NCI-H2081 treated with DMSO at 0.1 percent for 48 hours (cell line): ENCODE measurements at places on chromosomes 1 and 21.

DNA sequence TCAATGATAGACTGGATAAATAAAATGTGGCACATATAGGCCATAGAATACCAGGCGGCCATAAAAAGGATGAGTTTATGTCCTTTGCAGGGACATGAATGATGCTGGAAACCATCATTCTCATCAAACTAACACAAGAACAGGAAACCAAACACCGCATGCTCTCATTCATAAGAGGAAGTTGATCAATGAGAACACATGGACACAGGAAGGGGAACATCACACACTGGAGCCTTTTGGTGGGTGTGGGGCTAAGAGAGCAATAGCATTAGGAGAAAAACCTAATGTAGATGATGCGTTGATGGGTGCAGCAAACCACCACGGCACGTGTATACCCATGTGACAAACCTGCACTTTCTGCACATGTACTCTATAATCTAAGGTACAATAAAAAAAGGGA, 883.4 kb upstream of the PRMT6 start:
- DNase-seq, result no peak

- no peak for DNase-seq
Observed at GRCh38 chr21:17388226-17388625, 124.6 kb upstream of the CXADR start.

DNA sequence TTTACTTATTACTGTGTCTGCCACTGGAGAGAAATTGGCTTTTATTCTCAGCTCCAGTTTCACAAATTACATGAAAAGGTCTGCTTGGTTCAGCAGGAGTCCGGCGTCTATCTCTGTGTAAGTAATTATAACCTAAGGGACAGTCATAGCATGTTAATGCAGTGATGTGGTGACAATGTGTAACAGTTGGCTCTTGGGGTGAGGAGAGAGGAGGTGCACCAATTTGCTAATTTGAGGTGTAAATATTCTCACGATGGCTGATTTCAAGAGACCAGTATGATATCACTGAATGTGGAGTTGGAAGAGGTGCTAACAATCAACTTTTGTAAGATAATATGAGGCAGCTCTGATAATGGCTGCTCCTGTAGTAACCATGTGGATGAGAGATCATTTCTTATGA, 86.1 kb downstream of the CTH start:
- DNase-seq, result peak; percentile 22

- no peak for DNase-seq
Observed at GRCh38 chr1:202953392-202953791, 4.7 kb downstream of the ADIPOR1 start.

DNA sequence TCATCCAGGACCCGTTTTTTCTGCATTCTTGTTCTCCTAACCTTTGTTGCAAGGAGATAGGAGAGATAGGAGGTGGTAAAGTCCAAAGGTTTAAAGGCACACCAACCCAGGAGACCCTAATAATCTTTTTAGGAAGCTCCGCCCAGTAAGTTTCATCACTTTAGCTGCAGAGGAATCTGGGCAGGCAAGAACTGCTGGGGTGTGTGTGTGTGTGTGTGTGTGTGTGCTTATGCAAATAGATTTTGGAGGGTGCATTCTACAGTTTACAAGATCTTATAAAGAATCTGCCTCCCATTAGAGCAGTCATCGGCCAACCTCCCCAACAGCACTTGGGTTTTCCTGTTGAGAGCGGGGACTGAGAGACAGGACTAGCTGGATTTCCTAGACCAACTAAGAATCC, 3.9 kb upstream of the IL10 start:
- DNase-seq, result no peak

DNA sequence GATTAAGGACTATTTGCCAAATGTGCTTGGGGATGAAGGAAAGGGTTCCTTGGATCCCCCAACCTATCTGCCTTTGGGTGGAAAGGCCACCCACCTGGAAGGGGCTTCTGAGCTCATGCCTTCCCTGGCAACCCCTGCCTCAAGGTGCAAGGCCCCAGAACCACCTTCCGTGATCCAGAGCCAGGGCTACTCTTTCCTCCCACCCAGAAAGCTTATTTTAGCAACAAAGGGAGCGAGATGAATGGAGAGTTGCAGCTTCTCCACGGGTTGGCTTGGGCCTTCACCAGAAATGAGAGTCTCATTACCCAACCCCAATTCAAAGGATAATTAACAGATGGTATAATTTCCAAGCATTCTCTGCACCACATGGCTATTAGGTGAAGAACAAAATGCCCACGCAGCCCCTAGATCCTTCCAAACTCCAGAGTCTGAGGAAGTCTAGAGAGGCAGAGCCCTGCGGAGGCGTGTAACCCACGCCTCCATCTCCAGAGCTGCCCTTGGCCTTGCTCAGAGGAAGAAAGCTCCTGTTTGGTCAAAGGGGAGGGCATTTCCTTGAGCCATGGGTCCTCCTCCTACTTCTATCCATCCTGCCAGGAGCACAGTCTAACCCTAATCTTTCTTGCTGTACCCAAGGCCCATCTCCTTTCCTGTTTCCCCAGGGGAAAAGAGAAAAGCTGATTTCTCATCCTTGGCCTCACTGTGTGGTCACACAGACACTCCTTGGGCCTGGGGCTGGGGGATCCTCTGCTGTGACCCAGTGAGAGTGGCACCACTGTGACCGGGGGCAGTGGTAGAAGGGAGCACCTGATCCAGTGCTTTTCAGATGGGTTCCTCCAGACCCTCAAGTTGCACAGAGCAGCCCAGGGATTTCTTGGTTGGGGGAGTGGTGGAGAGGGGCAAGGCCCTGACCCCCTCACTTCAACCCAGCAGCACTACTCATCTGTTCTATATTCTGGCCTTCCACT, 1.7 kb upstream of the CELSR2 start:
- no peak for DNase-seq

GRCh38 chr21:38440746-38441145, 57.5 kb downstream of the ERG start:
- no peak for DNase-seq

GRCh38 chr1:7174561-7174960, 389.3 kb downstream of the CAMTA1 start:
- no peak for DNase-seq

- no peak for DNase-seq
Observed at GRCh38 chr1:3399732-3400131, 54.7 kb upstream of the ARHGEF16 start.

GRCh38 chr1:175192111-175192629, 406 bp downstream of the KIAA0040 start:
- no peak for DNase-seq

- DNase-seq, result no peak
Observed at GRCh38 chr1:171218661-171219060, 29.6 kb upstream of the FMO1 start.

- no peak for DNase-seq
Observed at GRCh38 chr1:45658171-45658570, 28.2 kb downstream of the GPBP1L1 start.

DNA sequence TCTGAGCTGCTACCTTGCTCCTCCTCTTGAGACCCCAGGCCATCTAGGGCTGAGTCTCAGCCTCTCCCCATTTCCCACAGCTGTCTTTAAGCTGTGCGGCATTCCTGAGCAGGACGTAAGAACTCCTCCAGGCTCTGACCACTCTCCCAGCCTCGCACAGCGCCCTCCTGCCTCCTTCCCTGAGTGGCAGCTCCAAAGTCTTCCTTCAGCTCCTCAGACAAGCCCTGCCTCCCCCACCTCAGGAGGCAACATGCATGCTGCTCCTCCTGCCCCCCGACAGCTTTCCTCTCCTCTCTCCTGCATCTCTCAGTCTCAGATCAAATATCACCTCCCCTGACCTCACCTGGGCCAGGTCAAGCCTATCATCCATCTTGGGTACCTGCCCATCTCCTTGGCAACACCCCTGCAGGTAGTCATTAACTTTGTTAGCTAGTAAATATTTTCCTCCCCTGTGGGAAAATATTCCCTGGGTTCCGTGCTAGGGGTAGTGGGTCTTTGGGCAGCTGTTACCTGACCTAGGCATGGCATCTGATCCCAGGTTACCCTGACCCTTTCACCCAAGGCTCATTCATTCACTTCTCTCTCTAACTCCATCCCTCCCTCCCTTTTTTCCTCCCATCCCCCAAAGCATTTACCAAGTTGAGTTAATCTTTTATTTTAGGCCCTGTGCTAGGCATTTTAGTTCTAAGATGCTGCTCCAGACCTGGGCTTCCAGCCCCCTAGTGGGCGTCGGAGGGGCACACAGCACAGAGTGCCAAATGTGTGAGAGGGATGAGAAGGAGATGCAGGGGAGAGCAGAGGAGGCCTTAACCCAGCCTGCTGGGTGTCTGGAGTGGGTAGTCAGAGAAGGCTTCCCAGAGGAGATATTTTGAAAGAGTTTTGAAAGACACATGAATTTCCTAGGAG, 419.9 kb downstream of the PTPRU start:
- no peak for DNase-seq

- no peak for DNase-seq
Observed at GRCh38 chr1:9230869-9231533, 3.6 kb upstream of the H6PD start.

DNA sequence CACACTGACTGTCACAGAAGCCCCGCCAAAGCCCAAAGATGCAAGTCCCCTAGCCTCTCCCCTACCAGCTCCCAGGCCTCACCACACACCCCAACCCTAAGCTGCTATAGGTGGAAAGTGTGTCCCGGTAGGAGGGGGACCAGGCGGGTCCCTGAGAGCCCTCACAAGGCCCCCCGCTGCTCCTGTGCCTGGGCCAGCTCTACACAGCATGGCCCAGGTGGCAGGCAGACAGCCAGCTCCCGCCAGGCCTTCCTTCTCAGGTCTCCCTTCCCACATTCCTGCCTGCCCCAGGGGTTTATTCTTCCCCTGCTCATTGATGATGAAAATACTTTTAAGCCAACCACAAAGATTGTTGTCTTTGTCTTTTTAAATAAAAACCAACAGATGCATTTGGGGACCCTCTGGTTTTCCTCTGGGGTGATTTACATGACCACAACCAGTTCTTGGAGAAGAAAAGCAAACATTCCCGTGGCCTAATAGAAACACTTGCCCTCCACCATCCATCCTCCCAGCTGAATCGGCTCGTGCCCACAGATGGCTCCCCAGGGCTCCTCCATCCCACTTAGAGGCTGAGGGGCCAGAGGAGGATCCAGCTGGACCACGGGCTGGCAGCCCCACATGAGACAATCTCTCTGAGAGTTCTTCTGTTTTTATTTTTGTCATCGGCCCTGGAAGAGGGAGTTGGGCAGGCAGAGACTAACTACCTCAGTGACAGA, 93.1 kb downstream of the DMRTB1 start:
- no peak for DNase-seq

DNA sequence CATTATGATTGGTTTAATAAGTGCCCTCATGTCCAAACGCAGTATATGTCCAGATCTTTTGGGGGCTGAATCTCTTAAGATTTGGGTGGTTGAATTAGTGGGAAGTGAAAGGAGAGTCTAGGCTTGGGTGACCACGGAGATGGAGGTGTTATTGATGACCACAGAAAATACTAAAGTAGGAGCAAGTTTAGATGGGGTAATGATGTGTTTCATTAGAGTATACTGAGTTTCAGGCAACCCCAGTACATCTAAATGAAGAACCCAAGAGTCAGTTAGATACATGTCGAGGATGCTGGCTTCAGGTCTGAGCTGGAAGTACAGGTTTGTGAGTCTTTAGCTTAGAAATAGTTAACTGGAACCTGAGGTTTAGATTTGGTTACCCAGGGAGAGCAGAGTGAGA, 6.5 kb upstream of the ZZZ3 start:
- no peak for DNase-seq

DNA sequence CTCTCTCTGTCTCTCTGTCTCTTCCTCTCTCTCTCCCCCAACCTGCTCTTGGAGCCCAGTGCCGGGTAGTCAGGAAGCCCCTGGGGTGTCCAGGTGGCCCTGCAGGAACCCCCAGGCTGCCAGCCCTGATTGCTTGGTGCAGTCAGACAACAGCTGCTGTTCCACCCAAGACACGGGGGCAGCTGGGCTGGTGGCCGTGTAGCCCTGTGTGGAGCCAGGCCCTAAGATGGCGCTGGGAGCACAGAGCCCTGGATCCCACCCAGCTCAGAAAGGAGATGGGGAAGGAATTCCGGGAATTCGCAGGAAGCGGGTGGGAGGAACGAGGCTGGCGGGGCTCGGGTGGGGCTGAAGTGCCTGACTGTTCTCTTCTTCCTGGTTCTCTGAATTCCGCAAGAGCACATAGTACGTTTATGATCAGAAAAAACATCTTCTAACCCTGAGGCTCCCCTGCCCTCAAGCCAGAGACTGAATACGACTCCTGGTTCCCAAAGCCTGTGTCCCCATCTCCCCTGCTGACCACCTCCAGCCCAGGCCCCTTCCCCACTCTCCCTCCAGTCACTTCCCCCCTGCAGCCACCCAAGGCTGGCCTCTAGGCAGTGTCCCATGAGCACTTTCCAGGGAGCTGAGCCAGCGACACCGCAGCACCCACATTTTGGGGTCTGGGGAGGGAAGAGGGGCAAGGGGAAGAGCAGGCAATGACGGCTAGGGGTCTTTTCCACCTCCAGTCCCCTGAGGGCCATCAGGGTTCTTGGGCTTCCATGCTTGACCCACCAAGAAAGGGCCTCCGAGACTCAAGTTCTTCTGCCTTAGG, 55.0 kb downstream of the WNT9A start:
- DNase-seq, result no peak

GRCh38 chr1:147669469-147670318, 630 bp downstream of the ACP6 start:
- DNase-seq, result no peak

DNA sequence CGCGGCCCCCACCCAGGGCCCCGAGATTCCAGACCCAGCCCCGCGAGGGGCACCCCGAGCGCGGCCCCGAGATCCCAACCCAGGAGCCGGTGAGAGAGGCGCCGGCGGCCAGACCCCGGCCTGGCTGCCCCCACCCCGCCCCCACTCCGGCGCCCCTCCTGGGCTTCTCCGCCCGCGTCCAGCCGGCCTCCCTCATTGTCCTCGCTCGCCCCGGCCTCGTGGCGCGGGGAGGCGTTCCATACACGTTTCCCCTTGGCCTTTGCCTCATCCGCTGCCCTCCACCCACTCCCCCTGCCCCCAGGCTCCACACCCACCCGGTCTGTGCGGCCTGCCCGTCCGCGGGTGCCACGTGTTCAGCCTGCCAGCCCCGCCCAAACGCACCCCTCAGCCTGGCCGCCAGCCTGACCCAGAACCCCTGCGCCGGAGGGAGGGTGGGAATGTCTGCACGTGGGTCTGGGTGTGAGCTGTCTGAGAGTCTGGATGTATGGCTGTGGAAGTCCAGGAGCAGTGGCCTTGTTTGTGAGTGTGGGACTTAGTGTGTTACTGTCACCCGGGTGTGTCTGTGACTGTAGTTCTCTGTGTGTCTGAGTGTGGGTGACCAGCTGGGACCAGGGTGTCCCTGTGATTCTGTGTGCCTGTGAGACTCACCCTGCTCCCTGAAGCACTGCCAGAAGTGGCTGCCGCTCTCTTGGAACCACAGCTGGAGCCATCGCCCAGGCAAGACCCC, 681 bp downstream of the B4GALT2 start:
- DNase-seq, result no peak

- DNase-seq, result no peak
Observed at GRCh38 chr1:79188337-79188736, 181.8 kb upstream of the ADGRL4 start.

GRCh38 chr1:39722495-39722894, 16.2 kb upstream of the PPIE start:
- no peak for DNase-seq
